ENCODE measurements at places on chromosomes 4 and X.

DNA sequence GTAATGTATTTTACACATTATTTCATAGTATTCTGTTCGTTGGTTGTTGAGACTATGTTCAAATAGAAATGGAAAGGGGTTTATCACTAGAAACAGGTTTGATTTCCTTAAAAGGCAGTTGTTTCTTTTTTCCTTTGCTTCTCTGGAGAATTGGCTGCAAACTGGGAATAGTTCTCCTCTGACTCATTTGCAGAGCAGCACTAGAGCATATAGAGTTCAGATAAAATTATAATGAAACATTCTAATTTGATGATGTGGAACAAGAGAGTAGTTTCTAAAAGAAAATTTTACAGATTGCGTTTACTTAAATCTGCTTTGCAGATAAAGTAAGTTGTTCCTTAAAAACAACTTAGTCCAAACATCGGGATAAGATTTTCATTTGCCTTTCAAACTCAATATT is 29.7 kb downstream of the SYNPO2 start:
- no peak for DNase-seq

DNA sequence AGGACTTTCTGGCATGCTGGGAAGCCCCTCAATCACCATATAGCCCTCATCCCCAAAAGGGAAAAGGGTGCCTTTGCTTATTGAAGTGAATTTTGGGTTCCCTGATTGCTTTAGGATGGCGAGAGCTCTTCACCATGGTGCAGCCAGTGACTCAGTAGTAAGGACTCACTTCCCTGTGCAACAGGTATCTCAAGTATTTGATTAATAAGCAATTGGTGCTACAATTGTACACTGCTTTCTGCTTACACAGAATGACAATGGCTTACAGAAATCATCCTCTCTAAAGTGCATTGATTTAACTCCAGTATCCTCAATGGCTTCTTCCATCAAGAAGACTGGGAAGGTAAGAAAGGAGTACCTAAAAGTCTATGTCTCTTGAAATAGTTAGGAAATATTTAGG is 143.7 kb upstream of the SMIM10 start:
- no peak for DNase-seq

DNA sequence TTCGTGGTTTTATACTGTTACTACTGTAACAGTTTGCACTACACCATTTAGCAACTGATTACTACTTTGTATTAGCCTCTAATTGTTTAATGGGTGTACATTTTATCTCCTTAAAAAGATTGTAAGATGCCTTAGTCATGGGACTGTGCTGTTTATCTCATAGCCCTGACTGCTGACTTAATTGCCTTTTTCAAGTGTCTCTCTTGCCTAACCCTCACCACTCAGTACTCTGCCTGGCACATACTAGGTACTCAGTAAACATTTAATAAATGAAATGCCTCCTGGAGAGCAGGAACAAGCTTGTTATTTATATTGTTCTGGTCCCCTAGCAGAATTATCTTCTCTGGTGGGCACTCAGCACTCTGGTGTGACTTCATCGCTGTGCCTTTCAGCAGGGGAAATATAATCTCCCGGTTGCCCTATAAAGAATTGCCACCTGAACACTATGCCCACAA is 1.7 kb upstream of the STIM2 start:
- no peak for DNase-seq

- no peak for DNase-seq
Observed at GRCh38 chr4:5784021-5784420, 73.0 kb downstream of the EVC start.

GRCh38 chr4:20416800-20417199 is 165.1 kb downstream of the SLIT2 start:
- DNase-seq: no peak

GRCh38 chr4:25702848-25703247 is 47.2 kb downstream of the SLC34A2 start:
- no peak for DNase-seq

GRCh38 chrX:85052636-85053343 is 49.1 kb downstream of the APOOL start:
- no peak for DNase-seq

DNA sequence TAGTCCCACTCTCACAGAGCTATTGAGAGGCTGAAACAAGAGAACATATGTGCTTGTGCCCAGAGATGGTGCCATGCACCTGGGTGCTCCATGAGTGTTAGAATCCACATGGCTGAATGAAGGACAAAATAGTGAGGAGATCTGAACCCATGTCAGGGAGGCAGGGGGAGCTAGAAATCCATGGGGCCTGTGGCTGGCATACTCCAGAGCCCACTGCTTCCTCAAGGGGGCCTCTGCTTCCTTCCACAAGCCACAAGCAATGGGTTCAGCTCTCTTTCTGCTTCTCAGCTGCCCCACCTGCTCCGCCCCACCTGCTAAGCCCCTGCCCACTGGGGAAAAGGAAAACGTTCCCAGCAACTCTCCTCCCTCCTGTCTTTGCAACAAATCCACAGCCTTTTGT is 46.1 kb downstream of the PJA1 start:
- no peak for DNase-seq

- no peak for DNase-seq
Observed at GRCh38 chr4:145795521-145795920, 115.6 kb downstream of the C4orf51 start.

- no peak for DNase-seq
Observed at GRCh38 chr4:184528051-184528450, 53.7 kb upstream of the IRF2 start.

DNA sequence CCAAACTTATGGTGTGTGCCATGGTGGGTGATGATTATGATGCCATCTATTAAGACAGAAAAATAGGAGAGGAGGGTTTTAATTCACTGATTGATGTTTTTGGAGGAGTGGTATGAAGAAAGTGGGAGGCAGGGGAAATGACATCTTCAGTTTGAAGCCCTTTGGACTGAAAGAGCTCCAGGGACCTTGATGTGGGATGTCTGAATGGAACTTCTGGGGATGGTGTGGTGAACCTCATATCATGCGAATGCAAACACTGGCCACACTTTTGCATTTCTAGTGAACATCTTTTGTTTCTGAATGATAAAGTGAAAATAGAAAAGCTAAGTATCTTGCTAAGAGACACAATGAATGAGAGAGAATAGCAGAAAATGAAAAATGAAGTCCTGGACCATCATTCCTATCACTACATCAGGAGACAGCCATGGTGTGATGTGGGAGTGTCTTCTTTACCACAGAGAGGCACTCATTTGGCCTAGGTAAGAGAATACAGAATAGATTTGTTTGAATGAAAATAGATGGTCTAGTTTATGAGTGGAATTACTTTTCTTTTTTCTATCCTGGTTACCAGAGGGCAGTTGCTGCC is 123.5 kb downstream of the ZNF827 start:
- no peak for DNase-seq

GRCh38 chrX:69988955-69989394 is 60.8 kb downstream of the AWAT2 start:
- DNase-seq: no peak

DNA sequence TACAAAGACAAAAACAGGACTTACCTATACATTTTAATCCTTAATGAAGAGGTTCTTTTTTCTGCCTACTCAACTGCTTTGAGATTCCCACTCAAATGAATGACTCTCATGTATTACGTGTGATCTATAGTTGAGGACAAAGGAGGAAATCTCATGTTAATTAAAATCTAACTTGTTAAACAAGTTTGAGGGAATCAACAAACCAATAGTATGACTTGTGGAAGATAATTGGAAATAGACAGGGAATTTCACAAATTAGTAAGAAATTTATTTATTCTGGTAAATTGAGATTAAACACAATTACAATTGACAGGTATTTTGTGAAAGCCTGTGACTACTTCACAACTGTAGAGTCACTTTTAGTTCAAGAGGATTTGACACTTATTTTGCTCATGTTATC is at the start of gene TMPRSS11D:
Gene TMPRSS11D (minus strand): TSS at position 101 of the 400 bp plus-strand sequence. CDS start 69 bp downstream, at position 32.
- no peak for DNase-seq

DNA sequence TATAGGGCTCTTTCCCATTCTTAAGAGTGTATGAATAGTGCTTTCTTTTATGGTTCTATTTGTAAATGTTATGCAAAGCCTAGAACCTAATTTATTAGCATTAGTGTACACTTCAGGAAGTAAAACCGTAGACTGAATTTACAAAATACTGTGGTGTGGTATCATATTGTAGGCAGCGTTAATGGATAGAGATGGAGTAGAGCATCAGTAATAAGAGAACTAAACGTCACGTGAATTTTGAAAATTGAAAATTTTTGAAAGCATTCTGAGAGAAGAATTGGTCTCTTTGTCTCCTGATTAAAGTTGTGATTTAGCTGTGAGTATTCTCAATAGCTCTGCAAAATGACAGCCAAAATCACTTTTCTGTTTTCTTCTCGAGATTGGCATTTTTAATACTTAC is 2.9 kb downstream of the STIM2 start:
- DNase-seq: no peak

DNA sequence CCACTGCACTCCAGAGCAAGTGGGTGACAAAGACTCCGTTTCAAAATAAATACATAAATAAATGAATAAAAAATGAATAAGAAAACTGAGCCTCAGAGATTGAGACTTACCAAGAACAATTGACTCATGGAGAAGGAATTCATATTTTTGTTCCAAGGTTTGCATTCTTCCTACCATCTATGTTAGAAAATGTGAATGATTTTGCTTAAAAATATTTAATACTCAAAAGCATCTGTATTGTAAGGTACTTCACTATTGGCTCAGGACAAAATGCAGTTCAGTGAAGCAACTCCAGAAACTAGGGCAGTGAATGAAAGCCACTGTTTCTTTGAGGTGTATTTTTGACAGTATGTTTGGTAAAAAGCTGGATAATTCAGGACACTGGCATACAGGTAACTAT is 54.1 kb downstream of the XAGE2 start:
- DNase-seq: no peak

Data from pancreas (tissue), 10 donors.